ENCODE measurements at places on chromosomes 1 and 21.

GRCh38 chr1:218728898-218729565, 383.9 kb downstream of the TGFB2 start:
- no peak for DNase-seq

DNA sequence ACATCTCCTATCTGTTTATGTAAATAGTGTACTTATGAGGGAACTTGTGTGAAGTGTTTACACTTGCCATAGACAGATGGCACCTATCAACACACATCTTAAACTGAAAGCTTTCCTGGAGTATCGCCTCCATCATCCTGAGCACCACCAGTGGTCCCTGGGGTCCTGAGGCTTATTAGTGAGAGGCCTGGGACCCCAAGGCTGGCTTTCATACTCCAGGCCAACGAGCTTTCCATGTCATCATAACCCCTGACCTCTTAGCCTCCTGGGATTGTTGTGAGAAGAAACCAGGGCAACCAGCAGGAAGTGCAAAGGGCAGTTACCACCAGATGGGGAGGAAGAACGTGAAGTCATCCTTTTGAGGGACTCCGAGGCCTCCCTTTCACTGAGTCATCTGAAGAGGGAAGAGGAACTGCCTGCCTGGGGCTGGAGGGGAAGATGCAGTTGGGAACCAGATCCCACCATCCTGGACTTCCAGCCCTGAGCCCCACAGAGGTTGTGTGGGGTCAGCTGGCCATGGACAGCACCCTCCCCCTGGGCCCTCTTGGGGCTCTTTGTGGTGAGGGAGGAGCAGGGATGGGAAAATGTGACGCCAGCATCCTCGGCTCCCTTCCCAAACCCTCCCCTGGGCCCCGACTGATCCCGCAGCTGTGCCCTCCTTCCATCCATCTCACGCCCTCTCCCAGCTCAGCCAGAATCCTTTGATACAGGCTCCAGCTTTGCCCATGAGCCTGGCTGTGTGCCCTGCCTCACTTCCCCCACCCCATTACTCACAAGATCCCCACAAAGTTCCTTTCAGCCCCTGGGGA, 5.8 kb downstream of the INKA2 start:
- no peak for DNase-seq

DNA sequence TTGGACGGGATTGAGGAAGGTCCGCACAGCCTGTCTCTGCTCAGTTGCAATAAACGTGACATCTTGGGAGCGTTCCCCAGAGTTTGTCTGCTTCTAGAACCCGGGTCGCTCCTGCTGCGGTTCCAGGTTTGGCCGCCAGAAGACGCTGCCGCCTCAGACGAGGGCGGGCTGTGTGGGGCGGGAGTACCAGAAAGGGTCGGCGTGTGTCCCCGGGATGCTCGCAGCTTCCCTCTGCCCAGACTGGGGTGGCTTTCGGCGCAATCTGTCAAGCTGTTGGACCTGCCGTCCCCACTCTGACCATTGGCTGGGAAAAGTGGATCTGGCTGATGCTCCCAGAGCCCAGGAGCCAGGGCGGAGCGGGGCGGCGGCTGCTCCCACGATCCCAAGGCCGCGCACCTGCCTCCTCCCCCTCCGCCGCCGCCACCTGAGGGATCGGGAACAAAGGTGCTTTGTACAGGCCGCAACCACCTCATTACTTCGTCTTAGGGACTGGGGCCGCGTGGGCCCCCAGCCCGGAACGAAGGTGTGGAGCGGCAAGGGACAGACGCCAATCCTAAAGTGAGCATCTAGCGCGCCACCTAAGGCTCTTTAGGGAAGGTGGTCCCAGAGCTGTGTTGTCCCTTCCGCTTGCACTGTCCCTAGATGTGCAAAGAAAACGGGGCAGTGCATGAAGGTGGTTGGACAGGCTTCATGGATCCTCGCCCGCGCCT, 683 bp upstream of the EFNA4 start:
- DNase-seq = peak; percentile 75

- DNase-seq = no peak
Observed at GRCh38 chr21:31078216-31078615, 39.9 kb upstream of the KRTAP19-8 start.

GRCh38 chr1:200464784-200465400, 55.1 kb upstream of the ZNF281 start:
- DNase-seq = no peak

GRCh38 chr1:164641353-164641730, 82.4 kb downstream of the PBX1 start:
- no peak for DNase-seq

DNA sequence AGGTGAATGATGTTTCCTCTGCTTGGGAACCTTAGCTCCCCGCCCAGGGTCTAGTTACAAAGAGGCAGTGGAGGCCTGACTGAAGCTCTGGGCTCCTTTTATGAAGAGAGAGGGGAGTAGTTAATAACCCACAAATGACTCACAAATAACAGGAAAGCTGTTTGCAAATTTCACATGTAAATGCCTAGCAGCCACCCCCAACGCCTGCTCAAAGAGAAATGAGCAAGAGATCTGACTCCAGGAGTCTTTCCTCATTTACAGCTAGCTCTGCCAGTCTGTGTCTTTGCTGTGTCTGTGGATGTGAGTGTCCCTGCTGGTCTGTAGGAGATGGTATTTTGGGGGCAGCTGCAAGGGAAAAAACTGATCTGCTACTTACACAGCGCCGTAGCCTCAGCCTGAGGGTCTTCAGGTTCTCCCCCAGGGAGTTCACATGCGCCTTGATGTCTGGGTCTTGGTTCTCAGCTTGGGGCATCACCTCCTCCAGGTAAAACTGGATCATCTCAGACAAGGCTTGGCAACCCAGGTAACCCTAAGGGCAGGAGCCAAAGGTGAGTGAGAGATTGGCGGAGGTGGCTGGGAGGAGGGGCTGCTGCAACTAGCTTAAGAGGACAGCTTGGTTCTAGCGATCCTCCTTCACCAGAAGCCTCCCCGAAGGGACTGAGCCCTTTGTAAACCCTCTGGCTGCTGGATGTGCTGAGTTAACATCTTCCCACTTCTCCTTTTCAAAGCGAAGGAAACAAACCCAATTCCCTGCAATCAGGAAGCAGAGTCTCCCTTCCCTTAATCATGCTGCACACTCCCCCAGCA, at the start of gene IL19:
TSS of gene IL19 (plus strand) at position 243 of the 807 bp plus-strand sequence. CDS start 65,890 bp downstream, outside the sequence.
- DNase-seq = peak; percentile 30

- DNase-seq = no peak
Observed at GRCh38 chr1:225825078-225825477, 15.2 kb downstream of the EPHX1 start.

DNA sequence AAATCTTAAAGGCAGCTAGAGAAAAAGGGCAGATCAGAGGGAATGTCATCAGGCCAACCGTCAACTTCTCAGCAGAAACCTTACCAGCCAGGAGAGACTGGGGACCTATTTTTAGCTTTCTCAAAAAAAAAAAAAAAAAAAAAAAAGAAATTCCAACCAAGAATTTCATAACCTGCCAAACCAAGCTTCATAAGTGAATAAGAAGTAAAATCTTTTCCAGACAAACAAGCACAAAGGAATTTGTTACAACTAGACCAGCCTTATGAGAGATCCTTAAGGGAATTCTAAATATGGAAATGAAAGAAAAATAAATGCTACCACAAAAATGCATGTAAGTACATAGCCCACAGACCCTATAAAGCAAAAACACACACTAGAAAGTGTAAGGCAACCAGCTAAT, 267.7 kb downstream of the AKT3 start:
- DNase-seq = no peak

GRCh38 chr1:29648798-29649188, 412.5 kb downstream of the PTPRU start:
- no peak for DNase-seq

DNA sequence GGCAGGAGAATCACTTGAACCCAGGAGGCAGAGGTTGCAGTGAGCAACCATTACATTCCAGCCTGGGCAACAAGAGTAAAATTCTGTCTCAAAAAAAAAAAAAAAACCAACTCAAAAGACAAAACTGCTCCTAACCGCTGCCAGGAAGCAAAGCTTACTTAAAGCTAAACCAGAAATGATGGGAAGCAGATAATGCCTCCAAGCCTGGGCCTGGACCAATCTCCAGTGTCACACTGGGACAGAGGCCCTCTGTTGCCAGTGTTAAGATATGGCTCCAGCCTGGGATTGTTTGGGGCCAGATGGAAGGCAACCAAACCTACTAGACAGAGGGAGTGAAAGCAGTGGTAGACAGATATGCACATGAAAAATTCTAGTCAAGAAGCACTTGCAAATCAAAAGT, 36.9 kb downstream of the NSL1 start:
- DNase-seq = no peak

GRCh38 chr1:177338376-177338775, 167.6 kb downstream of the BRINP2 start:
- no peak for DNase-seq

GRCh38 chr1:227938276-227938675, 9.5 kb downstream of the WNT9A start:
- DNase-seq = no peak

DNA sequence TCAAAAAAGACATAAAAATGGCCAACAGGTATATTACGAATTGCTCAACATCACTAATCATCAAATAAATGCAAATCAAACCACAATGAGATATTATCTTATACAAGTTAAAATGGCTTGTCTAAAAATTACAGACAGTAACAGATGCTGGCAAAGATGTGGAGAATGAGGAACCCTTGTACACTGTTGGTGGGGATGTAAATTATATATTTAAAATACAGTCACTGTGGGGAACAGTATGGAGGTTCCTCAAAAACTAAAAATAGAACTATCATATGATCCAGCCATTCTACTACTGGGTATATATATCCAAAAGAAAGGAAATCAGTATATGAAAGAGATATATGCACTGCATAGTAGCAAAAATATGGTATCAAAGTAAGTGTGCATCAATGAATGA, 1037.2 kb upstream of the B3GALT2 start:
- DNase-seq = no peak

- no peak for DNase-seq
Observed at GRCh38 chr21:14989359-14989758, 75.4 kb downstream of the NRIP1 start.

GRCh38 chr1:22763487-22764200, 53.0 kb downstream of the EPHB2 start:
- no peak for DNase-seq

DNA sequence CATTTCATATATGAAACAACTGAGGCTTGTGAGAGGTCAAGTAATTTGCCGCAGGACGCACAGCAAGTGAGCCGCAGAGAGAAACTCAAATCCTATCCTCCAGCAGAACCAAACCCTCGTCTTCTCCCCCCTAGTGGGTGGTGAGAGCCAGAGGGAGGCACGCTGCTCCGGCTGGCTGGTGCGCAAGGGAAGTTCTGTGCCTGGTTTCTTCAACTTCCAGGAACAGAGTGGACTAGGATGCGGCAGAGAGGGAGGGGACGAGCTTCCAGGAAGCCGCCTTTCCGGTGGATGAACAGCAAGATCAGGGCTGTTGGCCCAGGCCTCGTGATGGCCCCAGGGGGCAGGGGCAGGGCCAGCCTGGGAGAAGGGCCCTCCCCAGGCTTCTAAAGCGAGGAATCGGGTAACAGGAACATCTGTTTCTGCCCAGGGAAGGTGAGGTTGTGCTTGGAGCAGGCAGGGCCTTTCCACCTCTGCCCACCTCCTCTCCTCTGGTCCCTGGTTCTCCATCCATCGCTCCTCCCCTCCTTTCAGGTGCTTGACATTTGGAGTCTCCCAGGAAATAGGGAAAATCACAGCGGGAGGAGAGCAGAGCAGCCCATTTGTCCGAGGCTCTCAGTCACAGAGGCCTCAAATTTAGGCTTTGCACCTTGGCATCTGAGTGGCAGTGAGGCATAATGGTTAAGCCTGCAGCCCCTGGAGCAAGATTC, 16.8 kb upstream of the PDIK1L start:
- no peak for DNase-seq

DNA sequence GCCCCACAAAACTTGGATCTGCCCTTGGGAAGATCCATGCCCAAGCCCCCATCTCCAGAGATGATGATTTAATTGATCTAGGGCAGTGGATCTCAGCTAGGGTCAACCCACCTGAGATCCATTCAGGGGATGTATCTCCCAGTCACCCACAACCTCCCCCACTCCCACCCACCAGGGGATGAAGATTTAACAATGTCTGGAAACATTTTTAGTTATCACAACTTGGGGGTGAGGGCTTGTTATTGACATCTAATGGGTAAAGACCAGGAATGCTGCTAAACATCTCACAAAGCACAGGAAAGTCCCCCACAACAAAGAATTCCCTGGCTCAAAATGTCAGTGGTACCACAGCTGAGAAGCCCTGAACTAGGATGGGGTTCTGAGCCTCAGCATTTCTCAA, 45.0 kb upstream of the LPGAT1 start:
- no peak for DNase-seq

GRCh38 chr1:91948501-91949355, 473 bp upstream of the BRDT start:
- DNase-seq = peak; percentile 20

DNA sequence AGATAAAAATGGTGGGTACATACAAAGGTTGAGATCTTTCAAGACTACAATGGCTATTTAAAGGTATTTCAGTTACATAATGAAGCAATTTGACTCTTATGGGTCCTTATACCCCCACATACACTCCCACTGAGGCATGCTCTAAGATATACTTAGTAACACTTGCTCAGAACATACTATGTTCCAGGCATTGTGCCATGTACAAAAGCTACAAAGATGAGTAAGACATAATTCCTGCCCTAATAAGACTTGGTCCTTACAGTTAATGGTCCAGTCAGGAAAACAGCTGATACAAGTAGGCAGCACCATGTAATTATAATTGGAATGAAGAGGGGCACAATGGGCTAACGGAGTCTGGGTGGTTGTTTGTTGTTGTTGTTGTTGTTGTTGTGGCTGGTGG, 166.7 kb upstream of the BEND5 start:
- DNase-seq = no peak

Measured in activated CD8-positive, alpha-beta memory T cell treated with anti-CD3 and anti-CD28 coated beads, Interleukin-2, amount 50 U/mL, for 4 hours (primary cell).